ENCODE measurements at places on chromosomes 1 and 21.

DNA sequence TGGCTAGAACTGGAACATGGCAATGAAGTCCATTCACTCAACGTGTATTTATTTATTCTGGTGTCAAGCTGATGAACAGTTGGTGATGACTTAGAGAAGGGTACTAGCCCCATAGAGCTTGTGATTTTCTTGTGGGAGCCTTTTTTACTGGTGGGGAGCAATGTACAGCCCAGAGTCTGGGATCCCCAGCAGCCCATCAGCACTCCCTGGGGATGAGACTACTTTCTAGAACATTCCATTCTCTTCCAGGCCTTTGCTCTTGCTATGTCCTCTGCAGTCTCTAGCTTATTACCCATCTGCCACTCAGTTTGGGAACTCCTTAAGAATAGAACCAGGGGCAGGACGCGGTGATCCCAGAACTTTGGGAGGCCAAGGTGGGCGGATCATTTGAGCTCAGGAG is 11.6 kb downstream of the SLC2A1 start:
- DNase-seq, result no peak

DNA sequence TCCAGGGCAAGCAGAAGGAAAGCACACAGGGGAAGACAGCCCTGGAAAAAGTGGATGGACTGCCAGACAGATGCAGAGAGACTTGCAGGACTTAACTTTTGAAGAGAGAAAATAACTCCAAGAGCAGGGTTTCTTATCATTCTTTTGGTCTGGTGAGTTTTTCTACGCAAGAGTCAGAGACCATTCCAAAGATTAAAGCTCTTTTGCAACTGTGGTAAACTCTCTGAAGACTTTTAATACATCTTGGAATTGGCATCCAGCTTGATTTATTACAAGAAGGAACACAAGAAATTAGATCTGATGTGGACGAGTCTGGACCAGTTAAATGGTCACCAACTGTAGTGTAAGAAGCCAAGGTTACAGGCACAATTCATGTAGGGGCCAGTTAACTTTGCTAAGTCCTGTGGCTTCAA is 153.4 kb downstream of the SIPA1L2 start:
- DNase-seq, result no peak

DNA sequence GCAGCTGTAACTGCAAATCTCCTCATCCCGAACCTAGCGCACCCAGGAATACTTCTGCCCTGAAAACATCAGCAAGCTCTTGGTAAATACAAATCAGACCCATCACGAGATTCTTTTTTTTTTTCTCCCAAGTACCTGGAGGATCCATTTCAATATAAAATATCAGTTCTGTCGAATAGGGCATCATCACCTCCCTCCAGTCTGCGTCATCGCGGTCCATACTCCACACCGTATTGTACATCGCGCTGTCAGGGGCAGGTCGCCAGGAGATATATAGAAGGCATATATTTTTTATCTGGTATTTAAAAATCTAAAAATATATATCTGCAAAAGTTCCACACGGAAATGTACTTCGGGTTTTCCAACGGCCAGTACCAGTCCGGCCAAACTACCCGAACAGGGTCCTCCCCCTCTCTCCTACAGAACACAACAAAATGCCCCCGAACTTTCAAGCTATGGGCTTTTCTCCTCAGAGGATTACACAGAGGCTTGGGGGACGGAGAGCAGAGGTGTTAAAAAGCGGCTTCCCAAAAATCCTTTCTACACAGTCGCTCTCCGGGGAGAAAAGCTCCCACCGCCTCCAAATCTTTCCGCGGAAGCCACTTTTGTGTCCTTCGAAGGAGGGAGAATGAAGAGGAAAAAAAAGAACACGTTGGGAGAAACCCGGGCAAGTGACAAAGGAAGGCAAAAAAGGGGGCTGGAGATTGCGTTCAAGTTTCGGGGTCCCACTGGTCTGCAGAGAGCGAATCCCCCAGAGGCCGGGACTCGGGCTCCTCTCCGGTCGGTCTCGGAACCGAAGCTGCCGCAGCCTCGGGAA is 509 bp downstream of the PIK3R3 start:
- peak; percentile 42 for DNase-seq

DNA sequence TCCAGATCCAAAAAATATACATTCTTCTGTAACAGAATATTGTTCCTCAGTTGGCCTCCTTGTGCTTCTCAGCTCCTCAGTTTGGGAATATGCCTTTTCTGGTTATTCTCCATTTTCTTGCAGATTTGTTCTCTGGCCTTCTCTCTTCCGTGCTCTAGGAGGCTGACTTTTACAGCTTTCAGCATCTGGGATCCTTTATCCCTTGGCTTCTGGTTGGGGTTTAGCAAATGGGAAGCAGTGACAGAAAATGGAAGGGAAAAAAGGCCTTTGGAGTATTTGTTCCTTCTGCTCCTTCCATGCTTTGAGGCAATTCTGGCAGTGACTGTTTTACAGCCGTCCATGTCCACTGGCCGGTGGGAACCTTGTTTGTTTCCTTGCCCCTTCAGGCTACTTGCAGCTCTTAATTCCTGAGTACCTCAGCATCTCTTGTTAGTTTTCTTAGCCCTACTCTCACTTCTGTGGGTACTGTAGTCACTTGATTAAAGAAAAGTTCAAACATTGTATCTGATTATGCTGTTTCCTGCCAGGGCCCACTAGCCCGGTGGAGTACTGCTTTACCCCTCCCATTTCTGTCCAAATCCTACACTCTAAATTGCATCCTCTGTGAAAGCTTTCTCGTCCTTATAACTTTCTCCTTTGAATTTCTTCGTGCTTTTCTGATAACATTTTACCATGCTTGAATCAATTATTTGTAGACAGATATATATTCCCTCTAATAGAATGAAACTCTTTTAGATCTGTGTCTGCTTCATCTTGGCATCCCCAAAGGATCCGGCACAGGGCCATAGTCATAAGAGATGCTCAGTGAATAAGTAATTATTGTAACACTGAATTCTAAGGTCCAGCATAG is 118.2 kb downstream of the OSBPL9 start:
- DNase-seq, result no peak

GRCh38 chr1:116951200-116951935 is 41.7 kb downstream of the PTGFRN start:
- no peak for DNase-seq

DNA sequence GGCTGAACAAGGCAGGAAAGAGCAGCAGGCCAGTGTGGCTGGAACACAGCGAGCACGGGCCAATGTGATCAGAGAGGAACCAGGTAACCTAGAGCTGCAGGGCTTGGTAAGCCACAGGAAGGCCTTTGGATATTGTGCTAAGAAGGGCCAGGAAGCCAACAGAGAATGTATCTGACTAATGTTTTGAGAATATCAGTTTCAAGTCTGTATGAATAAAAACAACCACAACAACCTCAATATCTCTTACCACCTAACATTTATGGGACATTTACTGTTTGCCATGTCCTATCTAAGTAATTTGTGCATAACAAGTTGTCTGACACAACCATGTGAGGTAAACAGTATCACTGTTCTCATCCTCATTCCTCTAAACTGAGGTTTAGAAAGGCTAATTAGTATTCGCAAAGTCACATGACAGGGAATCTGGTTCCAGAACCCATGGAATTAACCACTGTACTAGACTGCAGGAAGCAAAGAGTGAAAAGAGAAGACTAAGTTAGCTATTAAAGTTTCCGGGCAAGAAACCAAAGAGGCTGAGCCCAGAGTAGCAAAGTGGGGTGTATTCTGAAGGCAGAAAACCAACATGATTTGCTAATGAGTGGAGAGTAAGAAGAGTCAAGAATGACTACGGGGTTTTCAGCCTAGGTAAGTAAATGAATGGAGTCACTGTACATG is 38.9 kb downstream of the SPRTN start:
- DNase-seq, result peak; percentile 29

DNA sequence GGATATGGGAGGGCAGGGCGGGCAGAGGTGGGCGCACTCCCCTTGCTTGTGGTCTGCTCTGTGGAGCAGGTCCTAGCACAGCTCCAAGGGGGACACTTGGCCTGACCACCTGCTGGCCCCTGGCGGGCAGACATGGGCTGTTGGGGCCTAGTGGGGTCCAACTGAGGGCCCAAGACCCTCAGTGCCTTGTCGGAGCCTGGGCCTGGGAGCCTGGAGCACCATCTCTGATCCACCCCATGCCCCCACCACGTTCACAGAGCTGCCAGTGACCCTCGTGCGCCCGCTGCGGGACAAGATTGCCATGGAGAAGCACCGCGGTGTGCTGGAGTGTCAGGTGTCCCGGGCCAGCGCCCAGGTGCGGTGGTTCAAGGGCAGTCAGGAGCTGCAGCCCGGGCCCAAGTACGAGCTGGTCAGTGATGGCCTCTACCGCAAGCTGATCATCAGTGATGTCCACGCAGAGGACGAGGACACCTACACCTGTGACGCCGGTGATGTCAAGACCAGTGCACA is 70.6 kb downstream of the OBSCN start:
- DNase-seq, result no peak

DNA sequence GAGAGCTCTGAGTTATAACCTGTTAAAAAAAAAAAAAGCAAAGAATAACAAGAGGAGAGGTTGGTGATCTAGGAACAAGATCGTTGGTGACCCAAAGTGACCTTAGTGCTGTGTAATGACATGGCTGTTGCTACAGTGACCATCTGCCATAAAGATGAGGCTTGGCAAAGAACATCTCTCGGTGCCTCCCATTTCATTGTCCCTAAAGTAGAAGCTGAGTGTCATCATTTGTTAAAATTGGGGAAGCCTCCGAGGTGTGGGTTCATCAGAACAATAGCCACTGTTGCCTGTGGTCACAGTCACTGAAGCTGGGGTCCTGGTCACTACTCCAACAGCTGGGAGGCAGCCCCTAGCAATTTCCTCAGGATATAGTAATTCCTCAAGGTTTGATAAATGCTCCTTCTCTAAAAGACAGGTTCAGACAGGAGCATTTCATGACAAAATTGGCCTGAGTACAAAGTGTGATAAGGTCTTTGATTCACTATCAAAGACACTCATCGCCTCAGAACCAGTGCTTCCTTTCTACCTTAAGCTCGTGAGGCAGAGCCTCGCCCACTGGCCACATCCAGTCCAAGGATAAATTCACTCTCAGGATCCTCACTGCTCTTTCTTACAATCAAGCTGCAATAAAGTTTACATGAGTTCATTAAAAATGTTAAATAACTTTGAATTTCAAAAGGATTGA is 81.9 kb upstream of the RGS2 start:
- DNase-seq, result no peak

GRCh38 chr1:179951383-179952144 is 3.0 kb upstream of the CEP350 start:
- no peak for DNase-seq

DNA sequence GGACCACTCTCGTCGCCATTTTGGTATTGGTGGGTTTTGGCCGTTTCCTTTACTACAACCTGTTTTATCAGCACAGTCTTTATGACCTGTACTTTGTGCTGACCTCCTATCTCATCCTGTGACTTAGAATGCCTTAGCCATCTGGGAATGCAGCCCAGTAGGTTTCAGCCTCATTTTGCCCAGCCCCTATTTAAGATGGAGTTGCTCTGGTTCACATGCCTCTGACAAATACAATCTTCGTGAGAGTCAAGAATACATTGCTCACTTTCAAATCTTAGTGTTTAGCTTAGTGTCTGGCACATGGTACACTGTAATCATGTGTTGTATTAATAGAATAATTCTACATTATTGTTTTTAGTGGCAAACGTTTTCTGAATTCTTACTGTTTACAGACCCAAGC is 88.9 kb downstream of the BACH1 start:
- no peak for DNase-seq

GRCh38 chr1:207711285-207711684 is 40.6 kb upstream of the CD46 start:
- no peak for DNase-seq

DNA sequence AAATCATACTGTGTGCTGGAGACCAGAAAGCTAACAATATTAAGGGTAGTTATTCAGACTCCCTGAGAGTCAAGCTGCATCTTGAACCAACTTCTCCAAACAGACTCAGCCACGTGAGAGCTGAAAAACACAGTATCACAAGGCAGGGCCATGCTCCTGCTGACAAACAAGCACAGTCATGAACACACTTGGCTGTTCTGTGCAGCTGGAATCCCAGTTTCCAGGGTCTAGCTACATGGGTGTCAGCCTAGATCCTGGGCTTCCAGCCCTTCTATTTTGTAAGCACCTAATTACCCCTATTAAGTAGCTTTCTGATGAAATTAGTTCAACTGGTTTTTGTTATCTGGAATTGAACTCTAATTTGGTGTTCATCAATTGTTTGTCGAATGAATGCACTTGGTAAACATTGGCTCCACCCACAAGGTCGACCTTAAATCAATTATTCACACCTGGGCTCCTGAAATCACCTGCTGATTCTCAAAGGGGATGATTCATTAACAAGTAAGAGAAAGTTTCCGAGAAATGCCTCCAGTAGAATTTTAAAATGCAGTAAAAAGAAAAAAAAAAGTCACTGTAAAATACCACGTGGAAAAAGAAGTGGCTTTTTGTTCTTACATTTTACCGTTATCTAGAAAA is 179.3 kb downstream of the ZC3H11B start:
- DNase-seq, result no peak

DNA sequence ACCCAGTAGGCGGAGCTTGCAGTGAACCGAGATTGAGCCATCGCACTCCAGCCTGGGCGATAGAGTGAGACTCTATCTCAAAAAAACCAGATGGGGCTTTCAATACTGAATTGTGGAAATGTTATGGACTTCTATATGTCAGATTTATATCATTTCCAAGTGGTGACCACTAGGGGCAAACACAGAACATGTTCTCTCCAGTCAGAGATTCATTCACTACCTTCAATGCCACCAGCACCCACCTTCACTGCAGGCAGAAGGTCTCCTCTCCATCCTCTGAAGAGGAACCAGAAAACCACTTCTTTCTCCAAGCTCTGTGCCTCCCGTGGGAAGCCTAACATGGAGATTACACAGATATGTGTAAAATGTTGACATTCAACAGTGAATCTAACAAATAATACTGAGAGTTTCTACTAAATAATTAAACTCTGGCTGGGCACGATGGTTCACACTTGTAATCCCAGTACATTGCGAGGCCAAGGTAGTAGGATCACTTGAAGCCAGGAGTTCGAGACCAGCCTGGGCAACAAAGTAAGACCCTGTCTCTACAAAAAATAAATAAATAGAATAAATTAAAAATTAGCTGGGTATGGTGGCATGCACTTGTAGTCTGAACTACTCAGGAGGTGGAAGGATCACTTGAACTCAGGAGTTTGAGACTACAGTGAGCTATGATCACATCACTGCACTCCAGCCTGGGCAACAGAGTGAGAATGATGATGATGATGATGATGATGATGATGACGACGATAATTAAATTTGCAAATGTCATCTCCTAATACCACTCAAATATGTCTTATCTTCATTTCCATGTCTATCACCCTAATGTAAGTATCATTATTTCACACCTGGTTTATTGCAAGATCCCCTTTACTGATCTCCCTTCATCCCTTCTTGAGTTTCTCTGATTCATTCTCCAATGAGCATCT is 151.1 kb downstream of the ZNF281 start:
- DNase-seq, result no peak

GRCh38 chr1:213162338-213162737 is 111.3 kb downstream of the RPS6KC1 start:
- no peak for DNase-seq

DNA sequence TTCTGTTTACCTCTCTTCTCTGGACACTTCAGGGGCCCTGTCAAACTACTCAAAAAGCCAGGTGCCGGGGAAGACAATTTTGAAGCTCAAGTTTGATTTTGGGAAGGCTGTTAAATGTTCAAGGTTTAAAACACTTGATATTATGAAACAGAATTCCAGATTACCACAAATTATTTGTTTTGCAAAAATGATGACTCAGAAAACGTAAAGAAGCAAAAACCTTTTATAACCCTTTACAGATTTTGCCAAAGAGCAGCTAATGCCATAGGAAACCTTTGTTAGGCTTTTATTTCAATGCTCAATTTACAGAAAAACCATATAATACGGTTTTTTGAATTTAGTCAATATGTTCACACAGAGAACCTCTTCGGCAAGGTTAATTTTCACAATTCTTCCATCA is 593.4 kb upstream of the ZP4 start:
- no peak for DNase-seq

Measured in activated CD4-positive, alpha-beta T cell treated with anti-CD3 and anti-CD28 coated beads for 48 hours (primary cell).